Hematopoietic multipotent progenitor cell (in vitro differentiated cells): ENCODE measurements at places on chromosomes 3 and 15. TPM values are rescaled to one million over a fixed set of nuclear protein-coding genes. Genes with fewer than 3 reads are reported as not detected.

LYZL4 gene
- total RNA-seq = not detected

DNA sequence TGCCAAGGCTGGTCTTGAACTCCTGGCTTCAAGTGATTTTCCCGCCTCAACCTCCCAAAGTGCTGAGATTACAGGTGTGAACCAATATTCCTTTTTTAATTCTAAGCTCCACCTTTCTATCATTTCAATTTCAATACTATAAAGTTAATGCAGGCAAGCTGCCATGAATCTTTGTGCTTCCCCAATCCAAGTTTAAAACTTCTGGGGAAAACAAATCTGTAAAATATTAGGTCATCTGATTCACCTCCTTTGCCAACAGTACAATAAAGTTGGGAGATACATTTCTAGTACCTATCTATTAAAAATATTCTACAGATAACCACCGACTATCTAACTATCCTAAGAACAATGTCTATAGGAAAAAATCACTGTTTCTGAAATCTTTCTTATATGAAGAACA lies 102.1 kb downstream of the ATP8B4 start:
- no peak for DNase-seq

DNA sequence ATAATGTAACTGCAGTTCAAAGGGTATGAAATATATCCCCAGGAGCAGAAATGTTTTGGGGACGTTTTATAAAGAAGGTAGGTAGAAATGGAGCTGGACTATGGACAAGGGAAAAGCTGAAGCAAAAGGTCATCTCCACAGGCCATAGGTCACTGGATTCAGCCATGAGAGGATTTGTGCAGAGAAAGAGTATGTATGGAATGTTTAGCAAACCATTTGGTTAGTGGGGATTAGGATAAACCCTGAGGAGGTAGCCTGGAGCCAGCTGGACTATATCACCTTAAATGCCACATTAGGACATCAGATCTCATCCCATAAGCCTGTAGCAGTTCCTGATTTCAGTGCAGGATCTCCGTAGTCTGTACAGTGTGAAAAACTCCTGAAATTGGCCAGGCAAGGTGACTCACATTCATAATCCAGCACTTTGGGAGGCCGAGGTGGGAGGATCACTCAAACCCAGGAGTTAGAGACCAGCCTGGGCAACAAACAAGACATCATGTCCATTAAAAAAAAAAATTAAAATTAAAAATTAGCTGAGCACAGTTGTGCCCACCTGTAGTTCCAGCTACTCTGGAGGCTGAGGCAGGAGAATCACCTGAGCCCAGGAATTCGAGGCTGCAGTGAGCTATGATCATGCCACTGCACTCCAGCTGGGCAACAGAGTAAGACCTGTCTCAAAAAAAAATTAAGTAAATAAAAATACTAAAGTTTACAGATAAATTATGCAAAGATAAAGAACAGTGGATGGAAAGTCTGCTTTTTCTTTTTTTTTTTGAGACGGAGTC lies 4.7 kb downstream of the IP6K1 start:
- no peak for DNase-seq

- no peak for DNase-seq
Observed at GRCh38 chr3:190516416-190516815, 2.5 kb downstream of the IL1RAP start.

DNA sequence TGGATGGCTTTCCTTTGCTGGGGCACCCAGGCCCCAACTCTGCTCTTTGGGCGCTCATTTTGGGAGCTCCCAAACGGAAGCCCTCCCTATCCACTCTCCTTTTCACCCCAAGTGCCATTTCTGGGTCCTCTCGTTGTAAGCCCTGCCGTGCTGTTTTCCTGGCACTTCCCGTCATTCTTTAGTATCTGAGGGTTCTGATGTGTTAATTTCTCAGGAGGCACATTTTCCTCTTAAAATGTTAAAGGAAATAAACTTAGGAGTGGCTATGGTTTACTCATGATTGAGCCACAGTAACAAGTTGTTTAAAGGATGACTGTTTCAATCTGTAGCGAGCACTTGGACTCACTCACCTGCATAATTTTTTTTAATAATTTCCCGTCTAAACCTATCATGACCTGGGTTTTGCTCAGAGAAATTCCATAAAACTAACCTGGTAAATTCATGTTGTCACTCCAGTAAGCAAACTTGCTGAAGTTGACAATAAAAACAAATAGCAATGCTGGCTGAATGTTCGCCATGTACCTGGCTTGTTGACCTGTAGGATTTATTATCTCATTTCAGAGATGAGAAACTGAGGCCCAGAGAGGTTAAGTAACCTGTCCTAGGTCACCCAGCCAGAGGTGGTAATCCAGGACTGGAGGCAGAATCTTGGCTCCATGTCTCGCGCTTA lies 10.6 kb downstream of the ALDH1A3 start:
- DNase-seq = no peak

DNA sequence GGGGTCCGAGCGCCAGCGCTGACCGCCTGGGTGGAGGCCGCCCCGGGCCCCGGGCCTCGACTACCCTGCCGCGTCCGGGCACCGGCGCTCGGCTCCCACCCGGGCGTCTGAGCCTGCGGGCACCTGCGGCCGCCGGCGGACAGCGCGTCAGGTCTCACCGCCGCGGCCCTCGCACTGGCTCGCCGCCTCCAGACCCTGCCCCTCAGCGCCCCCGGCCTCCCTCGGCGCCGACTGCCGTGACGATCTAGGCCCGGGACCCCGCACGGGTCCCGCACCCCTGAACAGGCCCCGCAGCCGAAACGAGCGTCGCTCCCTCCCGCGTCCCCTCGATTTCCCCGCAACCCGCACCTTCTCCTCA lies 297 bp downstream of the PRC1 start:
- DNase-seq = no peak

DNA sequence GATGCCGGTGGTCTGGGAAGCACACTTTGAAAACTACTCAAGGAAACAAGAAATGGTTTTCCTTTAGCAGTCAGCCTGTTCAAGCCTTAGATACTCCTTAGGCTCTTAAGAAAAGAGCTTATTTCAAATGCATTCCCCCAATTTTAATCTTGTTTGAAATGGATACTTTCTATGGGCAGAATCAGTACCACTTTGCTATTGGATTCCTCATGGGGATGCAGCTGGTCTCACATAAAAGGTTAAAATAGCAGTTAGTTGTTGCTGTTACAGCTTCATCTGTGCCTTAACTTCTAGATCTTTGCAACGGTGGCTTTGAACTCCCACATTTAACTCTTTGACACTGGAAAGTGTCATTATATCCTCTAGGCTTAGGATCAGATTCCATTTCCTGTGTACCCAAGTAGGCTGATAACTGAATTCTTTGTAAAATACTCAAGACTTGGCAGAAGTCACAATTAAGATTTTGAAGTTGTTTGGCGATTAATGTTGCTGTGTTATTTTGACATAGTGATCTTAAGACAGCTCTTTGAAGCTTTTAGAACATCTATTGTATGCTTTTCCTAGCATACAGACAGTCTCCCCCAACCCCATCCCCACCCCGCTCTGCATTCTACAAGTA lies 2.2 kb downstream of the THBS1 start:
- DNase-seq = no peak

GRCh38 chr15:53256043-53256442 lies 465.9 kb upstream of the ONECUT1 start:
- no peak for DNase-seq

DNA sequence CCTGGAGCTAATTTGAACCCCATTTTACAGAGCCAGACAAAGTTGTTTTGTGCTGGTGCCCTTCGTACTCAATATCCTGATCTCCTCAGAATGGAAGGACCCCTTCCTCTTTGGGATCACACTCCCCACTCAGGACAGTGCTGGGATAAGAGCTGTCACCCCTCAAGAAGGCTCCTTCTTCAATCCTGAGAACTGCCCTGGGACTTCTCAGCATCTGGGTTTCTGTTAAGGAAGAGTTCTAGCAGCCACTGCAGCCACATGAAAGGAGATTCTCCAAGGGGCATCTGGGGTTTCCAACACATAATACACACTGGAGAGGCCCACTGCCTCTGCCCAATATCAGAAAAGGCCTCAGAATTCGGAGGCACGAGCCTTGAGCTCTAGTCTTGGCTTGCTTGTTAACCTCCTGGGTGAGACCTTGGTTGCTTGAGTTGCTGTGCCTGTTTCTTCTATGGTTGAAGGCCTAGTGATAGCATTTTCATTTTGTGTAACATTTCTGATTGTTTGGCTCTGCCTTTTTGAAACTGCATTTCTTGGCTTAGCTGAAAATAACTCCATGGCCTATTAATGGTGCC lies 78.8 kb upstream of the NMNAT3 start:
- no peak for DNase-seq

GRCh38 chr3:144104186-144104585 lies 132.6 kb downstream of the DIPK2A start:
- DNase-seq = no peak

MYH15 gene
- under 0.01 TPM for total RNA-seq

CPNE9 gene
- 0.81 TPM for total RNA-seq

- DNase-seq = no peak
Observed at GRCh38 chr3:124833710-124834332, 53.3 kb downstream of the ITGB5 start.

TMEM266 gene
- total RNA-seq = not detected

DNA sequence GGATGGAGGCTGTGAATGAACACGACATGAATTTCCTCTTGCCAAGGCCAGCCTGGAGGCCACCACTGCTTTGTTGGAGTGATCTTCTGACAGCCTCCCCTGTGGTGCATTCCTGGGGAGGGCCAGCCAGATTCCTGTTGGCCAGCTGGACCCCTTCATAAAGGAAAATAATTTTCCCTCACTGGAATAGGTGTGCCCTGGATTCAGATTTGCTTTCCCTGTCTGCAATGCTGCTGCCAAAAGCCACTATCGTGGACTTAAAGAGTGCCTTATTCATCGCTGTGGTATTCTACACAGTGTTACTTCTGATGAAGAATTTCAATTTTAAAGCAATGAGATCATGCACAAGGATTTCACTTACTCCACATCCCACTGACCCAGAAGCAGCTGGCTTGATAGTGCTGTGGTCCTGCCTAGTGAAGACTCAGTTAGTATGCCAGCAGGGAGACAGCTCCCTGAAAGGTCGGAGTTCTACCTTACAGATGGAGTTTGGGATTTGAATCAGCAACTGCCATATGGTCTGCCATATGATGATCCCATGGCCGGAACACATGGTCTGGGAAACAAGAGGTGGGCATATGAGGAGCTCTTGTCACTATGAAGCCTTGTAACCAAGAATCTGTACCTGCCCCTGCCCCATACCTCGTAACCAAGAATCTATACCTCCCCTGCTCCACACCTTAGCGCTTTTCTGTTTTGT lies 145.2 kb downstream of the KLF13 start:
- no peak for DNase-seq

GRCh38 chr3:156732715-156733421 lies 58.5 kb downstream of the TIPARP start:
- no peak for DNase-seq

DNA sequence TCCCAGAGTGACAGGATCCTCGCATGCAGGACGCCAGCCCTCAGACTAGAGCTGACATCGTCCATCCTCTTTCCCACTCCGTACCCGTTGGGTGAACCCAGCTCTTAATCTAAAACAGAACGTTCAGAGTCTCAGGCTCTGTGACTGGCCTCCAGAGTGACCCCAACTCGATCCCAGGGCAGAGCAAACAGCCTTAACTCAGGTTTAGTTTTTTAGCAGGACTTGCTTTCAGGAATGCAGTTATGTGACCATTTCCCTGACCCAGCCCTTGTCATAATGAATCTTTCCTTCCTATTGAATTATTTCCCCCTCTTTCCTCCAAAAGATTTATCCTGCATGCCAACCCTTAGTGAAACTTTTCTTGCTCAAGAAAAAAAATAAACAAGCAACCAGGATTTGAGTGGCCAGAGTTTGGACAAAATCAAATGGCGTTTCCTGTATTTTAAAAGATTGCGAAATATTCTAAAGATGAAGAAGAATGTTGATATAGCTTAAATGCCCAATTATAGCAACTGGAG lies 47.8 kb upstream of the RARB start:
- no peak for DNase-seq
